ENCODE measurements at places on chromosomes 3 and 15.

GRCh38 chr3:148006508-148006907 lies 597.3 kb downstream of the ZIC1 start:
- no peak for DNase-seq

DNA sequence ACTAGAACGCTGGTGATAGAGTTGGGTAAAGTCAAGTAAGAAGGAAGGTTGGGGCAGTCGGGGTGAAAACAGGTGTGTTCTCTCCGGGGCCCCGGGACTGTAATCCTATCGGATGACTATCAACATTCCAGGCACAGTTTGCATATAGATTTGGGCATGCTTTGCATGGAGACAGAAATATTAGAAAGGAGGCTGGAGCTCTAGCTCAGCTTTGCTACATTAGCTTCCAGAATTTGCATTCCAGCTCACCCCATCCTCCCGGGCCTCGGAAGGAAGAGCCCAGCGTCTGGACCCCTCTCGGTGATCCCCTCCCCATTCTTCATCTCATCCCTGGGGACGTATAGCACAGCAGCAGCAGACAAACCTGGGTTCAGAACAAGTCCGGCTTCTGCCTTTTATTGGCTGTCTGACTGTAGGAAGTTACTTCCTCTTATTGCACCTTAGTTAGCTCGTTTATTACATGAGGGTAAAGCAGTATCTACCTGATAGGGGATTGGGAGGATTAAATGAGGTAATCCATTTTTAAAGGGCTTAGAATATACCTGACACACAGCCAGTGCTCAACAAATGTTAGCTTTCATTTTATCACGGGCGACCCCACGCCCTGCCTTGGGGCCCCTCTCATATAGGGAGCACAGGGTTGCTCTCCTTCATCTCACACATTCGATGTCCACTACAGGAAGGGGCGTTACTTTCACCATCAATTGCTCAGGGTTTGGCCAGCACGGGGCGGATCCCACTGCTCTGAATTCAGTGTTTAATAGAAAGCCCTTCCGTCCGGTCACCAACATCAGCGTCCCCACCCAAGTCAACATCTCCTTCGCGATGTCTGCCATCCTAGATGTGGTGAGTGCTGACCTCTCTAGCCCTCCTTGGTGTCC lies 3.2 kb downstream of the HTR3E start:
- DNase-seq = no peak

DNA sequence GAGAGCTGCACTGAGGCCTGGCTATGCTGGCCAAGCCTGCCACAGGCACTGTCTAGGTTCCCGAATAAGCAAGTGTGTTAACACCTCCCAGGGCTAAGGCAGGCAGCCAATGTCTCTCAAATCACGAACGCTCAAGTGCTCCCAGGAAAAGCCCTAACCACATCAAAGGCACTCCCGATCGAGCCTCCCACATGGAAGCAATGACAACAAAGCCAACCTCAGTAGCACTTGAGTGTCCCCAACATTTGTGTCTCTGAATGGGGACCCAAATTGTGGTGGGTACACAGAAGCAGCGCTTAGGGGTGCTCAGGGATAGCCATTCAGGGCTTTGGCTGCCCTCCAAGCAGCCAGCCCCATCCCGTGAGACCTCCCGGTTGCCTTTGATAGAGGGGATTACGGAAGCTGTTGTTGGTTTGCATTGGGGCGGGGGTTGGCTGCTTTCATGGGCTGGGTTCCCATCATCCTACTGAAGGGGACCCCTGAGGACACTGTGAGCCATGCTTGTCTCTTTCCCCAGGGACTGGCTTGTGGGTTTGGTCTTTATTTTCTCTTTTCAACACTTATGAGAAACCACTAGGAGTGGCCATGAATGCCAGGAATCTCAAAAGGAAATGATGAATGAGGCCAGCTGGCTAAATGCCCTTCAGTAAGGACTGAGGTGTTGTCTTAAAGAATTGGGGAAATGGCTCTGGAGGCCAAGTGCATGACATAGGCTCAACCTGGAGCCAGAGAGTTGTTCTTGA lies 234.1 kb upstream of the FEZF2 start:
- peak; percentile 34 for DNase-seq

GRCh38 chr15:45429941-45430792 lies 51.8 kb upstream of the GATM start:
- DNase-seq = peak; percentile 62

- no peak for DNase-seq
Measured at GRCh38 chr3:103624271-103624670, 1189.5 kb downstream of the ZPLD1 start.

- DNase-seq = no peak
Measured at GRCh38 chr15:57726411-57726810, 19.9 kb downstream of the POLR2M start.

DNA sequence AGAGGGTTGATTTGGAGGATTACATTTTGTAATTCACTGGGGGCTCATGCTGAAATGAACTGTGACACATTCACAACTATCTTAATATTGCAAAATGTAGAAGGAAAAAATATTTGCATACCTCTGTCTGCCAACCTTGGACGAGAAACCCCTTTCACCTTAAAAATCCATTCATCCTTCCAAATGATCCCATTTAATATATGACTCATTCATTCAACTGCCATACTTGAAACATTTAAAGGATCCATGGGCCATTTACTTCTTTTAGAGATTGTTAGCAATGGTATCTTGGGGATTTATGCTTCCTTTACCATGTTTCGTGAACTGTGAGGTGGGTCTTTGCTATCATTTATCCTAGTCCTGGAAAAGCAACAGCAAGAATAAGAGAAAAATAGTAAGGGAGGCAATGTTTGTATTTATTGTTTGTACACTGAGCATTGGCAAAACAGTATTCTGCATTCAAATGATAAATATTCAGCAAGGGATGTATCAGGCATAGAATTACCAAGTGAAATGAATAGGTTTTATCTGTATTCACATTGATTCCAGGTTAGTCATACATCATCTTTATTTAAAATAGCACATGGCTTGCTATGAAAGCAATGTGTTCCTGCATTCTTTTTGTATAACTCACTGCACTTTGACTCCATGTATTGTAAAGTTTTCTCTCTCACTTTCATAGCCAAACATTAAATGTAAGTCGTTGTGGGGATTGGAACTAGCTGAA lies 378.1 kb downstream of the NSUN3 start:
- no peak for DNase-seq

DNA sequence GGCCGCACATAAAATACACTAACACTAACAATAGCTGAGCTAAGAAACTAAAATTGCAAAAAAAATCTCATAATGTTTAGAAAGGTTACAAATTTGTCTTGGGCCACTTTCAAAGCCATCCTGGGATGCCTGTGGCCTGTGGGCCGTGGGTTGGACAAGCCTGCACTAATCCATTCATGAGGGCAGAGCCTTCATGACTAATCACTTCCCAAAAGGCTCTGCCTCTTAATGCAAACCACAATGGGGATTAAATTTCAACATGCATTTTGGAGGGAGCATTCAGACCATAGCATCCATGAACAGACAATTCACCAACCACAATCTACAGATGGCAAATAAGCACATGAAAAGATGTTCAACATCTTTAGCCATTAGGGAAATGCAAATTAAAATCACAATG lies 128.2 kb downstream of the SUCLG2 start:
- no peak for DNase-seq

DNA sequence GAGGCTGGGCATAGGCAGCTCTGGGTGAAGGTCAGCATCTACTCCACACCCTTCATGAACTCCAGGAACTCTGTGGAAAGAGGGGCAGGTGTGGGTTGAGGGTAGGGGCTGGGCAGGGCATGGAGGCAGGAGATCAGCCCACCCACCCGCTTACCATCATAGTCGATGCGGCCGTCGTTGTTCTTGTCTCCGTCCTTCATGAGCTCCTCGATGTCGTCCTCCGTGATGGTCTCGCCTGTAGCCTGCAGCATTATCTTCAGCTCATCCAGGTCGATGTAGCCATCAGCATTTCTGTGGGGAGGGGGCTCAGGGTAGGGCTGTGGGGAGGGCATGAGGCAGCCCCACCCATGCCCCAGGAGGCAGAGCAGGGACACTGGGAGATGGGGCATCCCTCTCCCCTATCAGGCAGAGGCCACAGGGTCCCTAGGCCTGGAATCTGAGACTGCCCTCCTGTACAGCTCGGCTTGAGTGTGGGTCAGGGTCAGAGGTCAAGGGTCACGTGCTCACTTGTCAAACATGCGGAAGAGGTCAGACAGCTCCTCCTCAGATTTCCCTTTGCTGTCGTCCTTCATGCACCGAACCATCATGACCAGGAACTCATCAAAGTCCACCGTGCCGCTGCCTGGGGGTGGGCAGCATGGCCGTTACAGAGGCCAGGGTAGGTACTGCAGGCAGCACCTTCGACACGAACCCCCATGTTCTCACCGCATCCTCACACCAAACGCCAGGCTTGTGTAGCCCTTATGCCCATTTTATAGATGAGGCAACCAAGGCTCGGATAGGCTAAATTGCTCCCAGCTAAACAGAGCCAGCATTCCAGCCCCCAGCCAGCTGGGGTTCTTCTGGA lies 2.4 kb downstream of the TNNC1 start:
- DNase-seq = no peak

DNA sequence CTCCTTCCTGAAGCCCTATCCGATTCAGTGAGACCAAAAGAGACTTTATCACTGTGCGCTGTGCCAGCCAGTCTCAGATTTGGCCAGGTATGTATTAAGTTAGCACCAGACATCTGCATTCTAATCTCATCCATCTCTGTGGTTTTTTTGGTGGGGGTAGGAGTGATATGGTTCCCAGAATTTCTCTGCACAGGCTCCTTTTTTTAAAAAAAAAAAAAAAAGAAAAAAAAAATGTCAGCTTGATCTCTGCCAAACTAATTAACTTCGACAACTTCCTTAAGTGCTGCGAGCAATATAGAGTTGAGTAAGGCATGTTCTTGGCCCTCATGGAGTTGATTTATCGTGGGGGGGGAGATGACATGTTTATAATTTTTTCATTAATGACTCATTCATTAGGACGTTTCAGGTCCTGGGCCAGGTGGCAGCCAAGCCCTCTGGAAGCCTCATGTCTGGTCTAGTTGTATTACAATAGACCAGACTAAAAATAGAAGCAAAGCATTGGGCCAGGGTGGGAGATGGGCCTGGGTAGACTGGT lies 12.9 kb downstream of the SLCO3A1 start:
- DNase-seq = no peak

- no peak for DNase-seq
Measured at GRCh38 chr3:119697394-119697793, 5.4 kb upstream of the CFAP91 start.

DNA sequence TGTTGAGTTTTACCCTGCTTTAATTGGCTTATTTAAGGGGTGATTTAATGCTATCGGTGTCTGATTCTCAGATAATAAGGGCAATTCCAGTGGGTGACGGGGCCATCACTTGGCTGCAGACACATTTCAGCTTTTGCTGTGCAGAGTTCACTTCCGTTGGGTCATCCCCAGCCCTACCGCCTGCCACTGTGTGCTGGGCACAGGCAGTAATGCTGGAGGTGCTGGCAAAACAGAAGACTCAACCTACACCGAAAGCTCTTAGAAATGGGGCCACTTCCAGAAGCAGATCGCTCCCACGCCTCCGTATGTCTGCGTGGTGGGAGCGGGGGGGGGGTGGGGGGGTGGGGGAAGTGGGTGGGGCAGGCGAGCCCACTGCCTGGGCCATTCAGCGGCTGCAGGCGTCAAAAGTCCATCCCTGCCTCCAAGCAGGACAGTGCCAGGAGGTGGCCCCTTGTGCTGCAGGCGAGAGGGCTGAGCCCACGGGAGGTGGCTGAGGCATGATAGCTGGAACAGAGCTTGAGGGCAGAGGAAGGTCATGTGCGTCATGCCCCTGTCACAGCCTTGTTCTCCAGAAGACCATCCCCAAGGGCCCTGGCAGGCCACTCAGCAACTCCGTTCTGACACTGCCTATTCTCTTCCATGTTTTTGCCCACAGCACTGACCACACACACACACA lies 128.3 kb downstream of the ATP10A start:
- DNase-seq = no peak

GRCh38 chr3:114093596-114093995 lies 37.1 kb downstream of the QTRT2 start:
- DNase-seq = no peak

DNA sequence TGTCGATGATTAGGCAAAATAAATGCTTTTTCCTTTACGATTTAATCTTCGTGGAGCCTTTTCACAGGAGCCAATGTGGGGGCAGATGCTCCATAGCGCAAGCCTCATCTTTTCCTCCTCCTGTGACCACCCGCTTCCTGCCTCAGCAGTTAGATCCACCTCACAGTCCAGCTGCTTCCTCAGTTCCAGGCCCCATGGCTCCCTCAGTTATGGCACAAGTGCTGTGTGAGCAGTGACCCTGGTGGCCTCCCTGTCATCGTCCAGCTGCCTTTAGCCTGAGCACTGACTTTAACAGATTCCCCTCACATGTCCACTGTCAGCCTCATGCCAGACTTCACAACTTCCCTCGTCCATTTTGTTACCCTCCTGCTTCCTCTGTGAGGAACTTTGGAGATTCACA lies 424.6 kb upstream of the GBE1 start:
- DNase-seq = no peak

DNA sequence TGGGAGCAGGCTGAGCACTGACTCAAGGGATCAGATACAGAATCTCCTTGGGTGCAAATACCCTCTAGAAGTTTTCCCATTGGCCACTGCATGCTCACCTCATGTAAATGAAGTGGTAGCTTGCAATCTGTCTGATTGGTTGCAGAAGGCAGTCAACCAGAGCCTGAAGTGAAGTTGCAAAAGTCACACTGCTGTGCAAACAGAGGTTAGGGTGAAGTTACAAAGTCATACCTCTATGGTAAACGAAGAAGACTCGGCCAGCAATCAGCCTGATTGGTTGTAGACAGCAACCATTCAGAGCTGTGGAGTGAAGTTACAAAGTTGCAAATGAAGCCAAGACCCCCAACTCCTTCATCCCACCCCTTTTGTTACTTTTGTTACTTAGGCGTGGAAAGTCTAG lies 27.1 kb downstream of the STARD9 start:
- DNase-seq = no peak

- DNase-seq = no peak
Measured at GRCh38 chr15:72536506-72536905, 62.4 kb downstream of the ARIH1 start.

GRCh38 chr3:152019508-152019907 lies 146.1 kb downstream of the SUCNR1 start:
- DNase-seq = no peak

- DNase-seq = no peak
Measured at GRCh38 chr15:69499521-69500211, 47.0 kb downstream of the RPLP1 start.

GRCh38 chr15:38714309-38715072 lies 149.9 kb upstream of the RASGRP1 start:
- DNase-seq = no peak

Measured in anterior cingulate cortex (tissue), 58 donors.